ENCODE measurements at places on chromosomes 2 and 18. TPM values are rescaled to one million over a fixed set of nuclear protein-coding genes. Genes with fewer than 3 reads are reported as not detected.

DNA sequence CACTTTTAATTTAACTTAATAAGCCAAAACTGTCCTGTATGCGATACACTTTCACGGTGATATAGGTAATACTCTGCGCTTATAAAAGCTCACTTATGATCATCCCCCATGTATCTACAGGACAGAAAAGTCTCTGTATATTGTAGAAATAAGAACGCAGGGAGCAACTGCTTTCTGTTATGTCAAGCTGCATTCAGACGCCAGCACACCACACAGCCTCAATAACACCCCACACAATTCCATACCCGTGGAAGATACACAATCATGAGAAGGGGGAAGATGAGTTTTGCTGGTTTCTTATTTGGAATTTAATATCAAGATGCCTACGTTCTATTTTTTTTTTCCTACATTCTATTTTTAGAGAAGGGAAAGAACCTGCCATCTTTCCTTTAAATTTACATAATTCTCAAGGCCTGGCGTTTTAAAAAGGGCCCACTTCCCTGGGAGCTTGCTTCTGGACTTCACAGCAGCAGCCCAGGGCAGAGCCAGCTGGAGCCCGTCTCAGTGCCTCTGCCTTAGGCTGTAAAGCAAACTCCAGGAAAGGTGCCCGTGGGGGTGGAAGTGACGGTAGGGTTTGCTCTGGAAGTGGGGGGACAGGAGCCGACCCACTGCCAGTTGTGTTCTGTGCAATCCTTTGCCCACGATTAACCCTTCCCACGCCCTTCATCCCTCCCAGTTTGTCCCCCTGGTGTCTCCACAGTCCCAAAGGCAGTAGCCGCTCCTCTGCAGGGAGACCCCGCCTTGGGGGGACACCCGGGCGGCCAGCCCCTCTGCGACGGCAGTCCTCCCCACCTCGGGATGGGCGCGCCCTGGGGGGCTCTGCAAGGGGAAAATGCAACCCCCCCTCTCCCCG lies 5.3 kb downstream of the PTGR3 start:
- ATAC-seq: no peak

DNA sequence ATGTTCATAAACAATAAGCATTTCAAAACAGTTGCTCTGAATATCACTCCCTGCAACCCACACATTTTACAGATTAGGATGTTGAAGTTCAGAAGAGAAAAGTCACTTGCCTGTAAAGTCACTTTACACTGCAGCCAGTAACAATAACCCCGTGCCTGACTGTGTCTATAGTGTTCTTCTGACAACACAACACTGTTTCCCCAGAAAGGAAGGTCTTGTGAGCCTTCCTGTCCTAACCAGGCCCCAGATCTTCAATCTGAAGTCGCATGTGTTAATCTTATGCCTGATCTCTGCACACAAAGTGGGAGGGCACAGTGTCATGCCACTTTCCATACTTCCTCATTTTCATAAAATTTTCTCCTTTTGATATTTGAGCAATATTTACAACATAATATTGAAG lies 120.2 kb downstream of the FEZ2 start:
- ATAC-seq: no peak

DNA sequence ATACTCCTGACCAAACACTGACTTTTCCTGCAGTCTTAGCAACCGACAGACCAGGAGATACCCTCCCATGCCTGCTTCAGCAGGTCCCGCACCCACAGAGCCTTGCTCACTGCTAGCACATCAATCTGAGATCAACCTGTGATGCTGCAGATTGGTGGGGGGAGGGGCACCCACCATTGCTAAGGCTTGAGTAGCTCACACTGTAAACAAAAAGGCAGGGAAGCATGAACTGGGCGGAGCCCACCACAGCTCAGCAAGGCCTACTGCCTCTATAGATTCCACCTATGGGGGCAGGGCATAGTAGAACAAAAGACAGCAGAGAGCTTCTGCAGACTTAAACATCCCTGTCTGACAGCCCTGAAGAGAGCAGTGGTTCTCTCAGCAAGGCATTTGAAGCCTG lies 109.7 kb downstream of the SP100 start:
- no peak for ATAC-seq

DNA sequence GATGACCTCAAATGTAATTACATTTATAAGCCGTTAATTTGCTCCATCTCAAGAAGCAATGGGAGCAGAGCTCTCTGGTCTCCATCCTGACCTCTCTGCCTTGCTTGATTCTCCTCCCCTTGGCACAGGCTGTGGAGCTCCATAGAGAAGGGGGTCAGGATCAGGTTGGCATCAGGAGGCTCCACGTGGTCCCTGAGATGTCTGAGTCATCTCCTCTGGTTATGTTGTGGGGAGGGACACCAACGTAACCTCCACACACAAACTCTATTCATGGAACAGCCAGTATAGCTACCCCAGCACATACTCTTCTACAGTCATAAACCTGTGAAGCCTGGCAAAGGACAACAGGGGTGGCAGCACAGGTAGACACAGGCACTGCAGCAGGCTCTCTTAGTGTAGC lies 29.0 kb downstream of the TRABD2A start:
- no peak for ATAC-seq

DNA sequence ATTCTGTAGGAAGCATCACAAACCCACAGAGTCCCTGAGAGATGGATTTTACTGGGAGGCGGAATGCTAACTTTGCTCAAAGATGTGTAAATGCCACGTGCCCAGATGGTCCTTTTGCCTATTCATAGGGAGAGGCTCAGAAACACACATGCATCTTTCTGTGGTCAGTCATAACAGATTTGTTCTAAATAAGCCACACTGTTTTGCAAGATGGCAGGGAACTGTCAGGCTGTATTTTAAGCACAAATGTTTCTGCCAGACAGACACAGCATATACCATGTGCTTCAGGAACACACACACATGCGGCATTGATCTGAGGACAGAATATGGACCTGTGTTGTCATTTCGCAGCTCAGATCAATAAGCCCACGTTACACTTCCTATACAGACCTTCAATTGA lies 312.0 kb downstream of the GPD2 start:
- no peak for ATAC-seq

DNA sequence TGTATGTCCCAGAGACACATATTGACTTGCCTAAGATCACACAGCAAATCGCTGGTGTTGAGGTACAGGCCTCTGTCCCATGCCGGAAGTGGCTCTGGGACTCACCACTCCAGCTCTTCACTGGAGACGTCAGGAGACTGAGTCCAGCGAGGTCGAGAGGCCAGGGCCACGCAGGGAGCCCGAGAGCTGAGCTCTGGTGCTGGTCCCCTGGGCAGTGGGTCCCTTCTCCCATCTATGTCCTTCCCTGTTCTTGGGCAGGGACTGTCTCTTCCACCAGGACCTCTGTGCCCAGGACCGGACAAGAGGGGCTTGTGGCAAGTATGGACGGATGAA lies 62.4 kb upstream of the TWIST2 start:
- ATAC-seq: no peak

DNA sequence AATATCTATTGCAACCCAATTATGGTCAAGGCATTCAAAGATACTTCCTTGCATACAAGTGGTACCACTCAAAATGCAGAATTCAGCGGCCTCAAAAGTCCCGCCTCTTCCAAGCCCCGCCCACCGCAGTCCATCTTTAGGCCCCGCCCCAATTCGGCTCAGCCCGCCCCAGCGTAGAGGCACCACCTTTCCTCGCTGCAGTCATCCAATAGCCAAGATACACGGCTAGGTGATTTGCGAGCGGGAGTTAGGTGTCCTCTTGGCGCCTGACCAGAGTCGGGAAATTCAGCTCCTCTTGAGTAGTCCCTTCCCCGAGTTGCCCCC lies 431 bp upstream of the SEC11C start:
- peak; percentile 82 for ATAC-seq

GRCh38 chr2:74714691-74715080 lies 60.6 kb downstream of the SEMA4F start:
- ATAC-seq: no peak

- ATAC-seq: peak; percentile 58
Observed at GRCh38 chr2:165015052-165015642, 59.8 kb upstream of the SLC38A11 start.

- ATAC-seq: peak; percentile 88
Observed at GRCh38 chr2:60819155-60819862, 62.1 kb upstream of the REL start.

DNA sequence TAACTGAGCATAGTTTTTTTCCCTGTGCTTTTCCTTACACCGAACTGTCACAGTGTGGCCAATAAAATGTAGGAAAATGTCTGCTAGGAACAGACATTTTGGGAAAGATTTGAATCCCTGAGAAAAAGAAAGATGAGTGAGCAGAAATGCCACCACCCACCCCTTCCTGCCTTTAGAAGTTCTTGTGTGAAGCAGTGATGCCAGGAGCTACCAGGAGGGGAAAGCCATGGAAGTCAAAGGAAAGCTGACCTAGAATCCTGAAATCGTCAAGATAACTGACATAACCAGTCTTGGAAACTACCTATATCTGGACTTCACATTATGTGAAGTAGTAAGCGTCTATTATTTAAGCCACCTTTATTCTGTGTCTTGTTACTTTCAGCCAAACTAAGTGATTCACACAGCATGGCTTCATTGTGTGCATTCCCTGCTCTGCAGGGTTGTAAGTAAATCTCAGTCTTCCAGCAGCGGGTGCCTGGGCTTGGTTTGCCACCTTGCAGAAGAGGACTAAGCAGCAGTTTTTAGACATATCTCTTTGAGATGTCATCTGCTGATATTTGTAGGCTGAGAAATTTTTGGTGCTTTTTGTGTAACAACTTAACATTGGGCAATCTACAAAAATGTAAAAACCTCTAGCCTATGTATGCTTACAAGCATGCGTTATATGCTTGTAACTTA lies 11.2 kb upstream of the SPRED2 start:
- no peak for ATAC-seq

DNA sequence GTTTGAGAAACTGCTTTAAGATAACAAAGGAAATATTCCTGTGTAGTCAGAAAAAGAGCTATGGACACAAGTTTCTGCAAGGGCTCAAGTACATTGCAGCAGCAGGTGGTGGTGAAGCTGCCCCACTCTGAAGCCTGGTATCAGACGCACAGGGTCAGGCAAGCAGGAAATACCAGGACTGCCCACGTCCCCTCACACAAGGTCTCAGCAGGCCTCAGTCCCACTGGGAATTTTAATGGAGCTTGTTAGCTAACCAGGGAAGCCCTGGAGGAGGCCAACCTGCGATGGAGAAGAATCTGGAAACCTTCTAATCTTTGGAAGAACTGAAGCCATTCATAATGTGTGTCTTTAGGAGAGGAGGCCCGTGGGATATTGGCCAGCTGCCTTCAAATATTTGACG lies 168.3 kb downstream of the UXS1 start:
- no peak for ATAC-seq

GRCh38 chr18:52481116-52481515 lies 141.1 kb downstream of the DCC start:
- no peak for ATAC-seq

GRCh38 chr2:85753525-85754312 lies at the start of gene ATOH8:
TSS of gene ATOH8 (plus strand) at chr2:85753991. CDS start at chr2:85754190, 199 bp downstream.
- no peak for ATAC-seq

- ATAC-seq: no peak
Observed at GRCh38 chr2:64832936-64833335, 156.3 kb upstream of the SLC1A4 start.

DNA sequence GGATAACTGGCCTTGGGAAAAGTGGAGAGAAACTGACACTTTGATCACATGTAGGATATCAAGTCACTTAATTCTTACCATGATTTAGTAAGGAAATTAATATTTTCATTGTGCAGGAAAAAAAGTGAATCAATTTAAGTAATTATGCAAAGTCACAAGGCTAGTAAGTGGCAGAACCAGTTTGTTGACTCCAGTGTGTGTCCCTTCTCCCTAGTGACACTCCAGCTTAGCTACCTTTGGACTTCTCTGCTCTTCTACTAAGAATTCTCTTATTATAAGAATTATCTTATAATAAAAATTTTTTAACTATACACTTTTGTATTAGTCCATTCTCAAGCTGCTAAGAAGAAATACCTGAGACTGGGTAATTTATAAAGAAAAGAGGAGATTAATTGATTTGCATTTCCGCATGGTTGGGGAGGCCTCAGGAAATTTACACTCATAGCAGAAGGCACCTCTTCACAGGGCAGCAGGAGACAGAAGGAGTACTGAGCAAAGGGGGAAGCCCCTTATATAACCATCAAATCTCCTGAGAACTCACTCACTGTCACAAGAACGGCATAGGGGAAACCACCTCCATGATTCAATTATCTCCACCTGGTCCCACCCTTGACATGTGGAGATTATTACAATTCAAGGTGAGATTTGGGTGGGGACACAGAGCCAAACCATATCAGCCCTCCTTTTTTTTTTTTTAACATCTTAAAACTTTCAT lies 13.6 kb downstream of the COL4A4 start:
- peak; percentile 45 for ATAC-seq

ITGA4 gene
- 63.3 TPM for total RNA-seq

CHRND gene
- total RNA-seq: not detected

CHRNG gene
- not detected for total RNA-seq

ACVR1C gene
- 1.1 TPM for total RNA-seq

AP1S3 gene
- 6.3 TPM for total RNA-seq

SLC4A3 gene
- not detected for total RNA-seq

SAP130 gene
- total RNA-seq: 27.6 TPM

RNU2-63P gene
- total RNA-seq: 46.5 TPM

MRPL53 gene
- total RNA-seq: 91.2 TPM
